ENCODE measurements at places on chromosomes 1 and 21.

DNA sequence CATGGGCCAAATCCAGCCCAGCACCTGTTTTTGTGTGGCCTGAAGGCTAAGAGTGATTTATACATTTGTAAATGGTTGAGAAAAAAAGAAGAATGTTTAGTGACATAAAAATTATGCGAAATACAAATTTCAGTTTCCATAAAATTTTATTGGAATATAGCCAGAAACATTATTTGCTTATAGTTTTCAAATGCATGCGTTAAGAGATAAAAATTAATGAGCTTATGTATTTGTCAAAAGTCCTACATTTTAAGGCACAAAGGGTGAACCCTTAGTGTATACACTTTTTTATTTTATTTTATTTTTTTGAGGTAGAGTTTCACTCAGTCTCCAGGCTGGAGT is 2.1 kb downstream of the MORC3 start:
- DNase-seq, result no peak

- DNase-seq, result no peak
These were observed 102.7 kb upstream of the AJAP1 start for GRCh38 chr1:4551706-4552105.

DNA sequence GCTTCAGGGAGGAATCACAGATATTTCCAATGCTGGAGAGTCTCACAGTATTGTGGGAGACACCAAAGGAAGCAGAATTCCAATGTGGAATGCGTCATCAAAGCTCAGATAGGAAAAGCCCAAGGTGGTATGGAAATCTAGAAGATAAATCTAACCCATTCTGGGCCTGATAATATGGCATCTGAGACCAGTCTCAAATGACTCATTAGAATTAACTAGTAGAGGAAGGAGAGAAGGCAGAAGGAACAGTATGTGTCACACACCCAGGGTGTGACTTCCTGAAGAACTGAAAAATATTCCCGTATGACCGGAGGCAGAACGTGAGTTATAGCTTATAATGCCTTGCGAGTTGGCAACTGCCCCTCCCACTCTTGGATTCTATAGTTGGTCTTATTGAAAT is 499.2 kb downstream of the PLPP3 start:
- no peak for DNase-seq

DNA sequence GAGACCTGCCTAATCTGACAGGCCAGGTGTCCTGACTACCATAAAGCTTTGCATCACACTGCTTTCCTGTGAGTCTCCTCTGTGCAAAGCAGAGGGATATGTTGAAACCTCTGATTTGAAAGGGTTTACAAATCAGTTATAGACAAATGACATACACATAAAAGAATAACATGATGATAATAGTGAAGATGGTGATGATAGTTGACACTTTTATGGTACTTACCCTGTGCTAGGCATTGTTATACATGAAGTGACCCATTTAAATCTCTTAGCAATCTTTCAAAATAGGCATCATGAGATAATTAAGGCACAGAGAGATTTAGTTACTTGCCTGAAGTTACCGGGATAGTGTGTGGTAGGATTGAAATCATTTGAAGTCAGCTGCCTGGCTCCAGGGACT is 34.1 kb upstream of the PKN2 start:
- no peak for DNase-seq

- DNase-seq, result no peak
These were observed 122.1 kb downstream of the UCK2 start for GRCh38 chr1:165949335-165950130.

Measured in activated CD4-positive, alpha-beta T cell treated with anti-CD3 and anti-CD28 coated beads for 24 hours (primary cell).